Stimulated activated naive CD8-positive, alpha-beta T cell treated with anti-CD3 and anti-CD28 coated beads, Interleukin-15, amount 100 ng/mL, for 72 hours (primary cell): ENCODE measurements at places on chromosomes 4 and X.
A peak's percentile ranks its signal among the peaks of the same experiment; 100 is the strongest.

DNA sequence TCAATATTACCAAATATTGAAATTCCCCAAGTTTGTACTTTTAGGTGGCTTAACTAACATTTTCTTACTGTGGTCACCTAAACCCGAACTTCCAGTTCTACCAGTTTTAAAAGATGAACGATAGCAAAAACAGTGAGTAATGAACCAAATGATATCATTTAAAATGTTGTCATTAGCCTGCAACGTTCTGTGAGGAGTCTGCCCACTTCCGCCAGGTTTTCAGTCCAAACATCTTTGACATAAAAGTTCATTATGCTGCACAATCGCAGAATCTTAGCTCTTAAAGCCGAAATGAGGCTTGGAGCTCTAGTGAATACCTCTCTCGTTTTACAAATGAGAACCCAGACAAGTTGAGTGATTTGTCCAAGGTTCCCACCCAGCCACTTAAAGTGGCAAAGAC lies 762 bp downstream of the PIGA start:
- DNase-seq, result no peak

DNA sequence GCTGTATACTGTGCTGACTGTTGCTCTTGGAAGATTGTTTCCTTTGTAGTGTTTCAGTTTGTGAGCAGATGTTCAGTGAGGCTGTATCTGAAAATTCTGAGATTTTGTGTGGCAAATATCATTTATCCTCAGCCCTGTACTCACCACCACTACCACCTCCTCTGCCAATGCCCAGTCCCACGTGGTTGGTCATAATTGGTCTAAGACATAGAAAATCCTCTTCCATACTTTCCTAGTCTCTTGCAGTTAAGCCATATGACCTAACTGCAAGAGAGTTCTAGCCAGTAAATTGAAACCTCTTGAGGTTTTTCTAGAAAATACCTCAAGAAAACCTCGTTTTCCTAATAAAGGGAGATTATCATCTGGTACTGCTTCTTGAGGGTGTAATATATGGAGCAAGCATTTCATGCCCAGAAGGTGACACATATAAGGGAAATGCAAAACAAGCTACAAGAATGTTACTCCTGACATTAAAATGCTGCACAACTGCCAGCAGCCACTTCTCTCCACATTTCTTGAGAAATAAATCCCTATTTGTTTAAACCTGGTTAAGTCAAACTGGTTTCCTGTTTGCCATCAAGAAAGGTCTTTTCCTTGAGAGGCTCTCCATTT lies 32.8 kb downstream of the ABCE1 start:
- no peak for DNase-seq

DNA sequence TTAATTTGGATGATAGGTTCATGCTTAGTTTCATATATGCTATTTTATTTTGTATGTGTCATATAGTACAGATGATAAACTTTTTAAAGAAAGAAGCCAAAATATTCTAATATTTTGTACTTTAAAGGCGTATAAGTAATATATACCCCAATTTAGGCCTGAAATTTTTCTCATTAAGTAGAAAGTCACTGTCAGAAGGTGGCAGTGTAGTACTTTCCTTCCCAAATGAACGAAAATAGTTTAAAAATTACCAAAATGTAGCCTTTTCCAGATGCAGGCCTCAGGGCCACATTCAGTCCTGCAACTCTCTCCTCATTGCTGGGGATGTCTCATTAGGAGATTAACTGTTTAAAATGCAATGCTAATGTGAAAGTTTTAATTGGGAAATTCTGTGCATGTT lies 1263.6 kb downstream of the C4orf33 start:
- DNase-seq, result no peak

- no peak for DNase-seq
Measured at GRCh38 chrX:108312011-108312410, 126.2 kb downstream of the COL4A6 start.

DNA sequence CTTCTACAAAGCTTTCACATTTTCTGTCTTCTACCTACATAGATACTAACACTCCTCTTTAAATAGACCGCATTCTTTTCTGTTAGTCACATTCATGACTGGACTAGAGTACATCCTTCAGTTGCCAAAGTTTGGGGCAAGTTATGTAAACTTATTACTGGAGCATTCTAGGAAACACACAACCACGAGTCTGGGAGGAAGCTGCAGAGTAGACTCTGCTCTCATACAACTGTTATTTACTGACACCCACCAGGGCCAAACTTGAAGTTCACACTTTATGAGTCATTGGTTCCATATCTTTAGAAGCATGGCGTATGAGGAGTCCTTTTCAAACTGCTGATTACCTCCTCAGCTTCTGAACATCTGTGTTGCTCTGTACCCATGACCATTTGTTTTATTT lies 87.0 kb downstream of the RNF150 start:
- DNase-seq, result no peak

- DNase-seq, result no peak
Measured at GRCh38 chr4:605702-606425, 19.5 kb upstream of the PDE6B start.

- no peak for DNase-seq
Measured at GRCh38 chrX:107632346-107632745, 4.0 kb downstream of the PRPS1 start.

DNA sequence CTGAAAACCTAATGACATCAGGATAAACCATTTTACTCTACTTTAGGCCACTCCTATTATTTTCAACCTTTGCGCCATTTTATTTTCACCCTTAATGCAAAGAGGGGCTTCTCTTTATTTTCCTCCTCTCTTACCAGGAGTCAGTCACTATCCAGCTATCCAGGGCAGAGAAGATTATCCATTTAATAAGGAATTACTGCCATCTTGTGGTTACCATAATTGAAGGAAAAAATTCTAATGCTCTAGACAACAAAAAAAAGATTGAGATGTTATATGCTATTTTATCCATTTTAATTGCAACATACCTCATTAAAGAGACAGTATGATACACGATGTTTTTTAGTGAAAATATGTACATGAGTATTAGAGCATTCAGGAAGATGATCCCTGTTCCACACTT lies 514.5 kb upstream of the FAM241A start:
- no peak for DNase-seq

GRCh38 chr4:38114386-38115150 lies 154.4 kb downstream of the PTTG2 start:
- DNase-seq, result no peak

- DNase-seq, result peak; percentile 34
Measured at GRCh38 chr4:41256740-41257256, at the start of gene UCHL1. TSS of gene UCHL1 (plus strand) at chr4:41256928. CDS start at chr4:41256977, 49 bp downstream.

DNA sequence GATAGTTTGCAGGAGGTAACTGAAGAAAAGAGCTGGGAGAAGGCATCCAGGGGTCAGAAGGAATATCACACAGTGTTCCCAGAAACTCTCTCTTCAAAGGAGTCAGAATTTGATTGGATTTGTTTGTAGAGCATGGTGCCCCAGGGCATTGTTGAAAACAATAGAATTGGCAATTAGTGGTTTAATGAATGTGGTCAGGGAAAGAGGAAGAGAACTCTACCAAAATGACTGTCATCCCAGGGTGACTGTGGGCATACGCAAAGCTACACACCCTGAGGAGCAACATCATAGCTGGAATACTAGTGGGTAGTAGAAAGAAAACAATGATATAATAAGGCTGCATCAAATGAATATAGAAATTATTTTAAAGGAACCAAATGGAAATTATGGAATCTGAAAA lies 21.5 kb downstream of the TNIP2 start:
- no peak for DNase-seq

DNA sequence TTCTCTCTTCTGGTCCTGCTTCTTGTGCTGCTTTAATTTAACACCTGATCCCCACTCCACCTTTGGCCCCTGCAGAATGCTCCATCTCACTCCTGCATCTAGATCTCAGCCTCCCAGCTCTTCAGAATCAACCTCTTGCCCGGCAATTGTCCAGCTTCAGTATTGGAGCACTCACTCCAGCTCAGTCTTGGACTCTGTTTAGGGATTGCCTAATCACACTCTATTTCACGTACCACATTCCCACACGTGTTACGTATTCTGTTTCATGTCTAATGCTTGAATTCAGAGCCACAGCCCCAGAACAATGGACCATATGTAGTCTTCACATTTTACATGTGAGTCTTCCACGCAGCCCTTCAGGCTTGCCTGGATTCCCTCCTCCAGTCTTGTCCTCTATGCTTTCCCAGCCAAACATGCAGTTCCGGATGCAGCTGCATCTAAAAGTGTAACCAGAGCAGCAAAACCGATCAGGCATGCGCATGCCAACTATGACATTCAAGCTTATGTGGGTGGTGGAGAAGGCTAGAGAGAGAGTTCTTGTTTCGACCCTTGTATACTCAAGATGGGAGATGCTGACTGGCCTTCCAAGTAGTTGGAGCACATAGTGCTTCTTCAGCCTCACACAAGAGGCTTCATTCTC lies 105.2 kb upstream of the FAM9A start:
- no peak for DNase-seq

DNA sequence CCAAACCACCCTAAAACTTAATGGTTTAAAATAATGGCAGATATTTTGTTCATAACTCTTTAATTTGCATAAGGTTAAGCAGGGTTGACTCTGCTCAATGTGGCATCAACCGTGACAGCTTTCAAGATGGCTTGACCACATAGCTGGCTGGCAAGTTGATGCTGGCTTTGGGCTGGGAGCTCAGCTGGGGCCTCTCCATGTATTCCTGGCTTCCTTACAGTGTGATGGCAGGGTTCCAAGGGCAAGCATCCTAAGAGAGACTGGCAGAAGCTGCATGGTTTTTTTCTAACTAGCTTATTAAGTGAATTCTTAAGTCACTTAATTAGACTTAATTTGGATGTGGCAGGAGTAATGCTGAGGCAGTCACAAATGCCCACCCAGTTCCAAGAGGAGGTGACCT lies 4.5 kb downstream of the RP2 start:
- DNase-seq, result no peak

- no peak for DNase-seq
Measured at GRCh38 chr4:100929135-100929534, 411.3 kb upstream of the EMCN start.

GRCh38 chrX:40009462-40009851 lies 88.3 kb downstream of the BCOR start:
- DNase-seq, result no peak

DNA sequence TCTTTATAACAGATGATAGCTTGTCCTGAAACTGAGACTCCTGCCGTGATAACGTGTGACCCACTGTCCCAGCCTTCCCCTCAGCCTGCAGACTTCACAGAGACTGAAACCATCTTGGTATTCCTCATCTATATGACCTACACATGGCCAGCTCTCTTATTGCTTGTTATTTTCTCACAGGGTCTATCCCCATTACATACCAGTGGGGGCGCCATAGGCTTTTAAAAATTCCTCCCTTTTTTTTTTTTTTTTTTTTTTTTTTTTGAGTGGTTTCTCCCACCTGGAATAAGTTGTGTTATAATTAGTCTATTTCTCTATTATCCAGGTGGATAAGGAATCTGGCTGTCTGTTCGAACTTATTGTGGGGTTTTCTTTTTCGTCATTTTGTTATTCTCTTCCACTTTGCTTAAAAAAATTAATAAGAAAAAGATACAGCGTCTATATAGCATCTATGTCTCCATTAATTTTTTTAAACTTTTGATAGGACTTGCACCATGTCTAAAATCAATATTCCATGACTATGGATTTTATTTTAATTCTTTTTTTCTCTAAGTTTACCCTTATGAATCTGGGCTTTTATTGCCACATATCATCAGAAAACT lies 47.2 kb downstream of the GYG2 start:
- no peak for DNase-seq

GRCh38 chr4:3009422-3009821 lies 46.1 kb downstream of the GRK4 start:
- no peak for DNase-seq

GRCh38 chr4:178415925-178416324 lies 973.7 kb upstream of the AGA start:
- no peak for DNase-seq

DNA sequence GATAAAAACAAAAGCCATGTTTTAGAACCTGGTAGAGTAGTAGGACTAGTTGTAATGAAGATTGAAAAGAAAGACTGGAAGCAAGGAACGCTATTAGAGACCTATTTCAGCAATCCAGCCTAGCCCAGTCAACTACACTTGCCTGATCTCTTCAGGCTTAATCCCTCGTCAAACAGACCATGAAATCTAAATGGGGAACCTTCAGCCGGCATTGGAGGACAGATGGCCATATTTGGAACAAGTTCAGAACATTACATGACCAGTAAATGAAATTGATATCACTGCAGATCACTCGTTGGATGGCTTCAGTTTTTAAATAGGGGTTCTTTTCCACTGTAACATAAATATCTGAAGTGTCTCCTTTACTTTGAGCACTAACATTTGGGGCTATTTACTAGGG lies 84.8 kb upstream of the WDR44 start:
- no peak for DNase-seq

GRCh38 chr4:136863756-136864155 lies 668.5 kb downstream of the PCDH18 start:
- DNase-seq, result no peak

DNA sequence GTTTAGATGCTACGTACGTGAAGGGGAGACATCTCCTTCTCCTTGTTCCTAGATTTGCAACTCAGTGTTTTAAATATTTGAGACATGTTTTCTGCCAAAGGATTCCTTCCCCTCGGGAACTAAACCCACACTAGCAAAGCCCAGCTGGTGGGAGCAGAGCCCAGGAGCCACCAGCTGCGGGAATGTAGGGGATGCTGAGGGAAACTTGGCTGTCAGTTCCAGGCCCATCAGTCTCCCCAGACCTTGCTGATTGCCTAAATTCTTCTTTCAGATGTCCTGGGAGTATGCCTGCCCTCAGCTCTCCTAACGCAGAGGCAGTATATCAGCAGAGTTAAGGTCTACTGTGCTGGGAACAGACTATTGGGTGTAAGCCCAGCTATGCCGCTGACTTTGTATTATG lies 630.0 kb upstream of the TENM3 start:
- no peak for DNase-seq

- DNase-seq, result no peak
Measured at GRCh38 chr4:161949946-161950725, 213.7 kb downstream of the FSTL5 start.

GRCh38 chrX:22534643-22535042 lies 261.9 kb downstream of the CBLL2 start:
- no peak for DNase-seq

GRCh38 chr4:62627141-62627540 lies 1427.0 kb downstream of the ADGRL3 start:
- no peak for DNase-seq

- no peak for DNase-seq
Measured at GRCh38 chr4:15652841-15653240, 2.3 kb downstream of the FBXL5 start.

DNA sequence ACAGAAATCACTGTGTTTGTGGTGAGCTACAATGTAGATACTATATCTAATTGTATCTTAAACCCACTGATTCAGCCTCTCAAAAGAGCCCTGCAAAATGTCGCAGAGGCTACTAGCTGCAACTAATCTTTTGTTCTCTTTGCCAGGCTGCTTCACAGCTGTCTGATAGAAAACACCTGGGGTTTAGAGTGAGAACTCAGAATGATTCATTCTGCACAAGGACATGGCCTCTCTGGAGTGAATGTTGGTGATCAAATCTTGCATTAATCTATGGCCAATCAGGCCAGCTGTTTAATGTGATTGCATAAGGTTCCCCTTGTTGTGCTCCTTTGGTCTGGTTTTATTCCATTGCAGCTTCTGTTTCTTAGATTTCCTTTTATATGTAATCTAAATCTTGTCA lies 100.3 kb downstream of the EMCN start:
- DNase-seq, result no peak
